ENCODE measurements at places on chromosomes 2 and 18.

DNA sequence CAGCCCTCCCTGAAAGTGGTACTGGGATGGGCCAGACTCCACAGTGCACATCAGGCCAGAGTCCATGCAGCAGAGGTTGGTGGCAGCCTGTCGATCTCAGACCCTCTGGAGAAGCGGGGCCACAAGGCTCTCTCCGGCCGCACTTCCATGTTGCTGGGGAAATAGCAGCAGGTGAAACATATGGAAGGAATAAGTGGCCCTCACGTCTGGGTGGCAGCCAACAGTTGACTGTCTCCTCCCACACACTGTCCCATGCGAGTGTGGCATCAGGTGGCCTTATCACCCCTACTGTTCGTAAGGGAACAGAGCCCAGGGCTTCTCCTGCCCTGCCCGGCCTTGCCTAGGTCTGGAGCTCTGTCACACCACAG, 58.1 kb upstream of the FOSL2 start:
- DNase-seq = no peak

- DNase-seq = no peak
These were observed 10.0 kb downstream of the FHOD3 start for GRCh38 chr18:36307513-36307912.

DNA sequence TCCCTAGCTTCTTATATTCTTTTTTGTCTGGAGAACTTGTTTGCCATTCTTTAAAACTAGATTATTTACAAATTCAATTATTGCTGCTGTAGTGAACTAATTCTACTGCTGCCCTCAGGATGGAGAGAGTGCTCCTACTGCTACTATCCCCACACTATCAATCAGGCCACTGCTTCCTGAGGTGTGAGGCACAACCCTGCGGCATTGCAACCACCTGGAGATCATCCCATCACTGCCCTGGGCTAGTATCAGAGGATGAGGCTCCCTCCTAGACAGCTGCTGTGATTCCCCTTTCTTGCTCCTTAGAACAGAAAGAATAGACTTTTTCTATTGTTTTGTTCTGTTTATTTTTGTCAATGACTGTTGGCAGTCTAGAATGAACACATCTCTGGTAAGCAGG, 146.6 kb downstream of the CDH19 start:
- no peak for DNase-seq

GRCh38 chr2:146147448-146148012, 1627.6 kb upstream of the ZEB2 start:
- DNase-seq = no peak

GRCh38 chr2:218893349-218894150, 12.9 kb downstream of the WNT10A start:
- DNase-seq = no peak

DNA sequence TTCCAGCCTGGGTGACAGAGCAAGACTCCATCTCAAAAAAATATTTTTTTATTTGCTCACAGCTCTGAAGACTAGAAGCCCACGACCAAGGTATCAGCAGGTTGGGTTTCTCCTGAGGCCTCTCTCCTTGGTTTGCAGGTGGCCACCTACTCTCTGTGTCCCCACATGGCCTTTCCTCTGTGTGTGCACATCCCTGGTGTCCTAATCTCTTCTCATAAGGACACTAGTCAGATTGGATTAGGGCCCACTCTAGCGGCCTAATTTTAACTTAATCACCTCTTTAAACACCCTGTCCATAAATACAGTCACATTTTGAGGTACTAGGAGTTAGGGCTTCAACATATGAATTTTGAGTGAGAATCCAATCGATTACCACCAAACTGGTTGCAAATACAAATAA, 2.0 kb upstream of the RAB3GAP1 start:
- no peak for DNase-seq

- no peak for DNase-seq
These were observed 16.4 kb upstream of the KIAA2012 start for GRCh38 chr2:202056611-202057010.

DNA sequence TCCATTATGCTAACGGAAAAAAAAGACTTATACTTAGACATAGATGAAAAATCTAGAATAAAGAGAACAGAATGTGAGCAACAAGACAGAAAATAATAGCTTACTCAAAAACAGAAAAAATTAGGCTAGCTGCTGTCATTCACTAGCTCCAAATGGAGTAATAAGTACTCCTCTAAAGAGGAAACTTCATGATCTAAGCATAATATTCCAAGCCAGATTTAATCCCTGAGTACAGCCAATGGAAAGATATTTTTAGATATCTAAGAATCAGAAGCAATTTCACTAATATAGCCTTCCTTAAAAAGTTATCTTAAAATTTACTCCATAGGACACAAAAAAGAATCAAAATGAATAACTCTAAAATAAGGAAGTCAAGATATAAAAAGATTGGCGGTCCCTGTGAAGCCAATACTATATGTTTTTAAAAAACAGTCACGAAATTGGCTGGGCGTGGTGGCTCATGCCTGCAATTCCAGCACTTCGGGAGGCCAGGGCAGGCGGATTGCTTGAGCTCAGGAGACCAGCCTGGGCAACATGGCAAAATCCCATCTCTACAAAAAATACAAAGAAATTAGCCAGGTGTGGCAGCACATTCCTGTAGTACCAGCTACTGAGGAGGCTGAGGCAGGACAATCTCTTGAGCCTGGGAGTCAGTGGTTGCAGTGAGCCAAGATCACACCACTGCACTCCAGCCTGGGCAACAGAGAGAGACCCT, 123.2 kb upstream of the BCL2L11 start:
- DNase-seq = no peak

DNA sequence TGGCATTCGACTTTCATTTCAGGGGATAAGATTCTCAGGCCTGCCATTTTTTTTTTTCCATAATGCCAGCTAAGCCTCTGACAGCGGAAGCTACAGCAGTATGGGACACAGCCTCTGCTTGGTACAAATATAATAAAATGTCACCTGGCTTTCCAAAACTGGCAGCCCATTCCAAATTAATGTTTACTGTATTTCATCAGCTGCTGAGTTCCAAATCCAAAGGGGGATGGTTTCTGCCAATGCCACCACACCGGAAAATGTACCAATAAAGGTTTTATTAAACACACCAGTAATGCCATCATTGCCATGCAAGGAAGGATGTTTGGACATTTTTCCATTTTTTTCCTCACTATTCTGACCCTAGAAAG, 275.8 kb upstream of the CCDC68 start:
- DNase-seq = no peak

DNA sequence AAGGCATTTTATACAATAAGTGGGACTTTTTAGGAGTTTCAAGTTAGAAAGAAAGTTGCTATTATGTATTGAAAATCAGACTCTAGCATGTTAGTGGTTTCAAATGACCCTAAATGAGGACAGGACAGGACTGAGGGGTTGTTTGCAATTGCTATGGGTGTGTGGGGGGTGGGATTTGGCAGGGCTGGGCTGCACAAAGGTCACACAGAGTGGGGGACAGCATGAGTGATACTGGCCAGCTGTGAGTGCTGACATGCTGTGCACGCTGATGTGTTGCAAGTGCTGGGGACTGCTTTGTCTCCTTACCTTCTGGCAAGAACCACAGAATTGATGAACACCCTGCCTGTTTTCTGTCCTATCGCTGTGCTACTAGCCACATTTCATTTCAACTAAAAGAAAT, 29.8 kb downstream of the RNMT start:
- no peak for DNase-seq

GRCh38 chr2:10478298-10478625, 30.1 kb upstream of the ODC1 start:
- no peak for DNase-seq

DNA sequence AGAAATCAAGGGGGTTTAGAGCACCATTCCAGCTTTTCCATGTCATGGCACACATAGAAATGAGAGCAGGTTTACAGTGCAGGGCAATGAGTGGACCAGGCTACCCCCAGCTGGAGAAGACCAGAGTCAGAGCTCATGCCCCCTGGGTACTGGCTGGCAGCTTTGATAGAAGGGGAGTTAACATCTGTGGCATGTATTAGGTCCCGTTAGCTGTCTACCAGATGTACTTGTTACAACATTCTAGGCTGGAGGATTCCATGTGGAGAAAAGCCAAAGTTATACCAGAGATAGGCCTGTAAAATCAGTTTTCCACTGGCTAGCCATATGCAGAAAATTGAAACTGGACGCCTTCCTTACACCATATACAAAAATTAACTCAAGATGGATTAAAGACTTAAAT, 109.2 kb downstream of the CCDC85A start:
- no peak for DNase-seq

- no peak for DNase-seq
These were observed 43.7 kb upstream of the HS6ST1 start for GRCh38 chr2:128362176-128362888.

DNA sequence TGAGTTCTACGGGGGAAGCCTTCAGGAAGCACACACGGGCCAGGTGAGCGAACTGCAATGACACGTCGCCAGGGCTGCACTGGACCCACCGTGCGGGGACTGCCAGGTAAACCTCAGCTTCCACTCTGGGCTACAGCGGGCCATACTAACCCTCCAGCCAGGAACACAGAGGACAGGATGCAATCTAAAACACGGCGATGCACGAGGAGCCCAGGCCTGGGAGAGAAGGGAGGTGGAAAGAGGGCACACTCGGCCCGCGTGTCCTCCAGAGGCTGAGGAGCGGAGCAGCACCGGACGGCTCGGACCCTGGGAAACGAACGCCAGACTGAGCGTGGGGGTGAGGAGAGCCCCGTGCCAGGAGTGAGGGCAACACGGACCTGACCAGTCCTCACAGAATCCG, 69.3 kb downstream of the HDAC4 start:
- no peak for DNase-seq

- no peak for DNase-seq
These were observed 239.9 kb upstream of the ID2 start for GRCh38 chr2:8441986-8442385.

DNA sequence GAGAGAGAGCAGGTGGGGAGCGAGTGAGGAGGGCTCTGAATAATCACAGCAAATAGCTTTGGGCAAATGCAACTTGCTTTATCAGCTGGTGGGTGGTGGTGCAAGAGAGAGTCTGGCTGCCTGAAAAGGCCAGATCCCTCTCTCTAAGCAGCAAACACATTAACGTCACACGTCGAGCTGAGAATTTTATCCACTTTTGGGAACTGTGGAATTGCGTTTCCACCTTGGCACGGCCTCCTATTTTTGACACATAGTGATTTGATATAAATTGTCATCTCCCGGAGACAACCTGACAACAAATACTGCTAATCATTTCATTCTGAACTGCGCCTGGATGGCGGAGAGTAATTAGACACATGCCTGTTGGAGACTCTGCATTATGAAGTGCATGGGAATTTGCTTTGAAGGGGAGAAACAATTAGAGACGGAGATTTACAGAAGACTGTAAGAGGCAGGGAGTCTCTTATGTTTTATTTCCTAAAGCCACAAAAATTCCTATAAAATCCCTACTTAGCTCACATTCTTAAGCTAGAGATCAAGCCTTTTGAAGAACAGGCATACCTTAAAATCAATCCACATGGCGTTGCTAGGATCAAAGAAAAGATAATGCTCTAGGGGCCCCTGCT, 634.1 kb downstream of the TDRD15 start:
- no peak for DNase-seq

DNA sequence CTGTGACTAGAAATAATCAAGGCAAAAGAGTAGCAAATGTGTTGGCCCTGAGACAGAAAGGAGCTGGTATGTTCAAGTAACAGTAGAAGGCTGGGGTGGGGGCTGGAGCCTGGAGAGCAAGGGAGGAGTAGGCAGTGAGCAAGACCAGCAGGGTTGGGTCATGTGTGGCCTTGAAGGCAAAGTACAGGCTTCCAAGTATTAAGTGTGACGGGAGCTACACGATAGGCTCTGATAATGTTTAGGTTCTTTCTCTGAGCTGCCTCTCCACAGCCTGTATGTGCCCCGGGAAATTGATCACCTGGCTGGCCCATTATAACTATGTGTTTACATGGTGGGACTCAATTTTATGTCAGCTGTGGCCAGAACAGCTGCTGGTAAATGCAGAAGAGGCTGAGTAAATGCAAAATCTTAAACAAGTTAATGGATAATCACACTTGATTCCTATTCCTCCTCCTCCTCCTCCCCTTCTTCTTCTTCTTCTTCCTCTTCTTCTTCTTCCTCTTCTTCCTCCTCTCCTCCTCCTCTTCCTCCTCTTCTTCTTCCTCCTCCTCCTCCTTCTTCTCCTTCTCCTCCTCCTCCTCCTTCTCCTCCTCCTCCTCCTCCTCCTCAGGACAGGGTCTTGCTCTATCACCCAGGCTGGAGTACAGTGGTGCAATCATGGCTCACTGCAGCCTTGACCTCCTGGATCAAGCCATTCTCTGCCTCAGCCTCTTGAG, 9.3 kb downstream of the IL1F10 start:
- no peak for DNase-seq

DNA sequence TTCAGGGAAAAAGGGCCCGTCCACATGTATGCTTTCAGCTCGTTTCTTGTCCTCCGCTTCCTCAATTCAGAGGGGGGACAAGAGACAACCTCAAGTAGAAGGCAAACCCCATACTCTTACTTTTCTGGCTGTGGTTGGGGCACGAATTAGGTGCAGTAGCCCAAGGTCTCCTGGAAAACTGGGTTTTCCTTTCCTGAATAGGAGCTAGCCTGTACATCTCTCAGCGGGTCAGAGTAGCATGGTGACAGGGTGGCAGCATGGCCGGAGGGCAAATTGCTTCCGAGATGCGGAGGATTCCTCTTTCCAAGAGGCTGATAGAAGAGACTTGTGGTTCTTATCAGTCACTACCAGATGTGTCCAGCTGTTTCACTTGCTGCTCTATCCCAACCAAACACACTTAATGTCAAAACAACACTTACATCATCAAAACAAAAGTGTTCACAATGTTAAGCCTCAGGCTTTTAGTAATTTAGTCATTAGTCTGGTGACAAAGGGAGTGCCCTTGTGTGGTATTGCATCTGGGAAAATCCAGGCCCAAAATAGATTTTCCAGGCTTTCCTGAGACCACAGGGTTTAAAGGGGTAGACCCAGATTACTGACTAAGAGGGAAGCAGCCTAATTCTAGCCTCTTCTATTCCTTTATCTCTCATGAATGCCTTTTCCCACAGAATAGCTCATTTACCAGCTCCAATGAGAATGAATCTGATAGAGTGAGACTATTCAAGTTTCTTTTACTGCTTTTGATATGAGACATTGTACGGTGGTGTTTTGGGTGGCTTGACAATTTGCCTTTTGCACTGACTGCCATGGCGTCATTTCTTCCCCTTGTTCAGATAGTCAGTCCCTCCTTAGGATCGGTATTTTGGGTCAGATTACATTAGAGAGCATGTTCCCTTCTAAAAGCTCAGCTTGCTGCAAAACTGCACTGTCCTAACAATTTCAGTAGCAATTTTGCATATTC, 162.0 kb downstream of the LTBP1 start:
- no peak for DNase-seq

GRCh38 chr2:8219096-8219495, 462.8 kb upstream of the ID2 start:
- no peak for DNase-seq
